ENCODE measurements at places on chromosomes 3 and 15.

DNA sequence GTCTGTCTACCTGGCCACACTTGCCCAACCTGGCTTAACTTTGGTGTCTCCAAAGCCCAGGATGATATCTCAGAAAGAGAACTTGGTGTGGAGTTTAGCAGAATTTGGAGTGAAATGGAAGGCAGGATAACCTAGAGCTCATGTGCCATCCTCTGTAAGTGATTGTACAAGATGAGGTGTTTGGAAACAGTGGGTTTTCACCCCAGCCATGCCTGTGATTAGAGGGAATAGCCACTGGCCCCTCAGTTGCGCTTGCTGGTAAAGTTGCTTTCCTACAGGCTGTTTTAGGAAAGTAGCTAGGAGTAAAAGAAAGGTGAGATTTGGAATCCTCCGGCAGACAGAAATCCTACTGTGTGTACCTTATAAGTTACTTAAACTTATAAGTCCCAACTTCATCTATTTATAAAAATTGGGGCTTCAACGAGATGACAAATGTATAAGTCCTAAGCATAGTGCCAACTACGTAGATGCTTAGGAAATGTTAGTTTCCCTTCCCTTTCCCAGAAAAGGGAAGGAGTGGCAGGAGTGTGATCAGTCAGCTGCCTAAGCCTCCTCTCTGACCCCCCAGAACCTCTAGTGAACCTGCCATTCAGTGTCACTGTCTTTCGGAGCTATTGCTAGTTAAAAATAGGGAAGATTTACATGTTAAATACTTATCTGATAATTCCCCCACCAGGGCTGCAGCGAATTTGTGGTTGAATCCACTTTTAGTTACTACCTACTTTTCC is 13.4 kb upstream of the BMF start:
- DNase-seq: no peak

DNA sequence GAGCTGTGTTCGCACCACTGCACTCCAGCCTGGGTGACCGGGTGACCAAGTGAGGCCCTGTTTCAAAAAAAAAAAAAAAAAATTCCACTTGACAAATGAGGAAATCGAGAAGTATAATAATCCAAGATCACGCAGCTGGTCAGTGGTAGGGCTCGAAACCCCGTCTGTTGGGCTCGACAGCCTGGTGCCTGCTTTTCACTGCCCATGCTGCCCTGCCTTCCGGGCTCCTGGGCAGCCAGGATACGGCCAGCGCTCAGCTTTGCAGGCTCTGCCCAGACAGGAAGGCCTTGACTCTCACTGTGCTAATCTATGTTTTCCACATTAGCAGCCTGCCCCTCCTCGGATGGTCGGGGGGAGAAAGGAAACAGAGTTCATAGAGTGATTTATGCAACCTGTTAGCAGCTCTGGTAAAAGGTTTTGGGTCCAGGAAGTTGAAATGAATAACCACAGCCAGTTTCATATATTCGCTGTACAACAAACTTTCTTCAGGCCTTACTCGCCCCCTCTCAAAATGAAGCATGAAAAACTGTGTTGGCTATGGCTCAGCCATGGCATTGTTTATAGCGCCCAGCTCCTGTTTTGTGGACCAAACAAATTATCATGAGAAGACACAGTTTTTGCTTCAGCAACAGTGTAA is 108.8 kb downstream of the XXYLT1 start:
- no peak for DNase-seq

- DNase-seq: no peak
Observed at GRCh38 chr3:108489776-108490175, 20.6 kb downstream of the MYH15 start.

DNA sequence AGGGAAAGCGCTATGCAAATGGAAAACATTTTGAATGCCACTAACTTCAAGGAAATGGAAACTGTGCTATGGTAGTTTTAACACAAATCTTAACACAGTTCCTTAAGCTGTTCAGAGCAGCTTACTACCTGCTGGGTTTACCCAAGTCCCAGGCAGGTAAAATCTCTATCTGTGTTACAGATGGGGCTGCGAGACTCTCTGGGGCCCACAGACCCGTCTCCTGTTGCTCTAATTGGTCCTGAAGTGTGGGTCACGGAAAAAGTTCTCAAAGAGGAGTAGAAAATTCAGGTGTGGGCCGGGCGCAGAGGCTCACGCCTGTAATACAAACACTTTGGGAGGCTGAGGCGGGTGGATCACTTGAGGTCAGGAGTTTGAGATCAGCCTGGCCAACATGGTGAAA is 16.9 kb upstream of the ZFYVE19 start:
- DNase-seq: no peak

GRCh38 chr3:72095521-72095920 is 310.6 kb upstream of the PROK2 start:
- no peak for DNase-seq

DNA sequence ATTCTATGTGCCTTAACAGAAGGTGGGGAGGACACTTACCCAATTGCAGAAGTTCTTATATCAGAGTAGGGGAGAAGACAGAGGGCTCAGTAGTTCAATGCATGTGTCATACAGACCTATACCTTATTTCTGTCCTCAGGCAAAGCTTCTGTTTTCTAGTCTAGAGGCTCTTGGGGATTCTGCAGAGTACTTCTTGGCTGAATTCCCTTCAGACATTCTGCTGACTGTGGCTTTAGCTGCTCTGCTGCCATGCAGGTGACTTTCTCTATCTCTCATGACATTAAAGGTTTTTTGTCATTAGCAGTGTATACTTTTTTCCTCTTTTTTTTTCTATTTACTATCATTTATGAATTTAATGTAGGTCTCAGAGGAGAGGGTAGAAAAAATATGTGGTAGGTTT is 172.8 kb upstream of the PLSCR5 start:
- DNase-seq: no peak

DNA sequence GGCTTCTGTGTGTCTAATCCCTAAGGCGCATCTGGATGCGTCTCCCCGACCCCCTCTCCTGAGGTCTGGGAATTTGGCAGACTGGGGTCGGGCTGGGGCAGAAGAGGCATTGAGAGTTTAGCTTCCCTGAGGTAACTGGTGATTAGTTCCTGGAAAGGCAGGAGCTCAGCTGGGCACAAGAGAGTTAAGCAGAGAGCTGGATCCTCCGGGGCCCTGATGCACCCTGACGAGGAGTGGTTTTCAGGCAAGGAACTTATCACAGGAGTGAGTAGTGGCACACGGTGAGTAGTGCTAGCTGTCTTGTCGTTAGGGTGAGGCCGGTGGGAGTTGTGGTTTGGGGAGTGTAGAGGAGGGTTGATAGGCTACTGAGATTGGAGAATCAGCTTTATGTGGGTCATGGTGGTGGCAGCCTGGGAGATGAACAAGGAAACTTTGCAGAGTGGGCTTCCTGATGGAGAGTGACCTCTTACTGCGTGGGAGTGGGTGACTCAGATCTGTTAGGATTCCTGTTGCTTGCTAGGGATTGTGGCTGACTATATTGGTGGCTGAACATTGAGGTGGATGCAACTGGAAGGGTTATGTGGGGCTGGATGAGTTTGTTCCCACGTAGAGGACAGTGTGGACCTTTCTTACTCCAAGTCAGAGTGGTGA is 897 bp downstream of the RAD54L2 start:
- DNase-seq: peak; percentile 1

DNA sequence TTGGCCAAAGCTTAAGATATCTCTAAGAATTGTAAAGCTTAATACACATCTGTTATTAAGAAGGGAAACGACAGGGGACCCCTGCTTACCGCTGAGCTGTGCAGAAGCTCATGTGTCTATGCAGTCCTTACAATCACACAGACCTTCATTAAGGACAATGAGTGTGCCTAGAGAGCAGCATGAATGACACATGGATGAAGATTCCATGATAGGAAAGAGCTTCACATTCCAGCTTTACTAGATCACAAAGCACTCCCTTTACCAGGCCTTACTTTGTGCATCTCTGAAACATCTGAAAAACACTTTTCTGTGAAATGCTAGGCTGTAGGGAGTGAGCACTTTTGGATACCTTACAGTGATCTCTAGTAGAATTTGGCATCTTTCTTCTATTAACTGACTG is 32.0 kb downstream of the RNF168 start:
- no peak for DNase-seq

DNA sequence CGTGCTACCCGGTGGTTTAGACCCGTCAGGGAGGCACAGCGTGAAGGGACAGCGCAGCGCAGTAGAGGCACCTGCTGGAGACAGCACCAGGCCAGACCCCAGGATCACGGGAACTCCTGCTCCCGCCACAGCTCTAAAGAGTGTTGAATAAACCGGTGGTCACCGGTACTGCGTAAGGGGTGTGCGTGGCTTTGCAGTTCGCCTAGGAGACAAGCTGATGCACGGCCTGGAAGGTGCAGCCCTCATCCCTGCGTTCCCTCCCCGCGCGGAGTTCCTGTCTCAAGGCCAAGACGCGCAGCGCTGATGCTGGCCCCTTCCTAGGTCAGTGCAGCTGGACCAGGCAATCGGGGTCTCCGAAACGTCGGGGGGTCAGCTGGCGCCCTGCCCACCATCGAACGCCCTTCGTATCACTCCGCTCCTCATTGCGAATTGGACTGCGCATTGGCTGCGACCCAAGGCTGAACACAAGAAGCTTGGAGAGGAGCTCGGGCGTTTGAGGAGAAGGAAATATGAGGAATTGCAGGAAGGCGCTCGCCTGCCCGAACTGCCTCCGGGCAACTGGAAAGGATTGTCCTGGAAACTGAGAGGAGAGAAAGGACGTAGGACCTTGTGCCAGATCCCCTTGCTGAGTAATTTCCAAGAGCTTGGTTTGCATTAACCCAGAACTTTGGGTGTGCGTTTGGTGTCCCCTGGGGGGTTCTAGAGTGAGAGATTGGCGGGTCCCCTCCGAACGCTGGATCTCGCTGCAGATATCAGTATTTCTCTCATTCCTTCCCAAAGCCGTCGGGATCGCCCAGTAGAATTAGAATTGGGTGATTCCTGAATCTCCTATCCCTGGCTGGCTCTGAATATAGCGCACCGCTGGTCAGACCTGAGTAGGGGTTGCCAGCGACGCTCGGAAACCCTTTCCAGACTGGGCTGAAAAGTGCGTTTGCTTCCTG is 2.3 kb upstream of the SOX14 start:
- DNase-seq: no peak

- no peak for DNase-seq
Observed at GRCh38 chr3:123800362-123800682, 83.8 kb downstream of the MYLK start.

DNA sequence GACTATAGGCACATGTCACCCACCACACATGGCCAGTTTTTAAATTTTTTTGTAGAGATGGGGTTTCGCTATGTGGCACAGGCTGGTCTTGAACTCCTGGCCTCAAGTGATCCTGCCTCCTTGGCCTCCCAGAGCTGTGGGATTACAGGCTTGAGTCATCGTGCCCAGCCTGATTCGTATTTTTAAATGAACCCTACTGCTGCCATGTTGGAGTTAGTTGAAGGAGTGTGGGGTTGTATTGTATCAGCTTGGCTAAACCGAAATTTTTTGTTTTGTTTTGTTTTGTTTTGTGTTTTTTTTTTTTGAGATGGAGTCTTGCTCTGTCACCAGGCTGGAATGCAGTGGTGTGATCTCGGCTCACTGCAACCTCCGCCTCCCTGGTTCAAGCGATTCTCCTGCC is 11.8 kb upstream of the ZNF770 start:
- DNase-seq: no peak

DNA sequence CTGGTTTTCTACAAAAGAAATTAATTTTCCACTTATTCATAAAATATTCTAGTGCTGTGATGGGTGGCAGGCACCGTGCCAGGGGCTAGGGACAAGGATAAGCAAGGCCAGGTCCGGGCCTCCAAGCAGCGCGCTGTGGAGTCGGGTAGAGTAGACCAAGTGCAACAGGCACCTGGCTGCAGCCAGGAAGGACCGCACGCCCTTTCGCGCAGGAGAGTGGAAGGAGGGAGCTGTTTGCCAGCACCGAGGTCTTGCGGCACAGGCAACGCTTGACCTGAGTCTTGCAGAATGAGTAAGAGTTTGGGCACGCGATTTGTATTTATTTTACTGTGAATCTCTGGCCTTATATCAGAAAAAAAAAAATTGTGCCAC is at the start of gene CASR:
Gene CASR (plus strand): TSS at position 148 of the 372 bp plus-strand sequence. CDS start 70,522 bp downstream, outside the sequence.
- no peak for DNase-seq

GRCh38 chr15:57149196-57149595 is 227.1 kb upstream of the CGNL1 start:
- DNase-seq: no peak

- no peak for DNase-seq
Observed at GRCh38 chr3:123148772-123149171, 53.0 kb upstream of the SEC22A start.

- DNase-seq: no peak
Observed at GRCh38 chr3:176590722-176591121, 606.6 kb downstream of the TBL1XR1 start.

DNA sequence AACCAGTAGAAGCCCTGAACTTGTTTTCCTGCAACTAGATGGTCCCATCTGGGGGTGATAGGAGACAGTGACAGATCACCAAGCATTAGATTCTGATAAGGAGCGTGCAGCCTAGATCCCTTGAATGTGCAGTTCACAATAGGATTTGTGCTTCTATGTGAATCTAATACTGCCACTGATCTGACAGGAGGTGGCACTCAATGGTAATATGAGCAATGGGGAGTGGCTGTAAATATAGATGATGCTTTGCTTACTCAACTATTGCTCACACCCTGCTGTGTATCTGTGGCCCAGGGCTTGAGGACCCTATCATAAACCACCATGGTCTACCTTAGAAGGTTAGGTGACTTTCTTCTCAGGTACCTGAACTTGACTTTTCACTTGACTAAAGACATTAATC is 417.1 kb upstream of the ARHGEF26 start:
- DNase-seq: no peak

DNA sequence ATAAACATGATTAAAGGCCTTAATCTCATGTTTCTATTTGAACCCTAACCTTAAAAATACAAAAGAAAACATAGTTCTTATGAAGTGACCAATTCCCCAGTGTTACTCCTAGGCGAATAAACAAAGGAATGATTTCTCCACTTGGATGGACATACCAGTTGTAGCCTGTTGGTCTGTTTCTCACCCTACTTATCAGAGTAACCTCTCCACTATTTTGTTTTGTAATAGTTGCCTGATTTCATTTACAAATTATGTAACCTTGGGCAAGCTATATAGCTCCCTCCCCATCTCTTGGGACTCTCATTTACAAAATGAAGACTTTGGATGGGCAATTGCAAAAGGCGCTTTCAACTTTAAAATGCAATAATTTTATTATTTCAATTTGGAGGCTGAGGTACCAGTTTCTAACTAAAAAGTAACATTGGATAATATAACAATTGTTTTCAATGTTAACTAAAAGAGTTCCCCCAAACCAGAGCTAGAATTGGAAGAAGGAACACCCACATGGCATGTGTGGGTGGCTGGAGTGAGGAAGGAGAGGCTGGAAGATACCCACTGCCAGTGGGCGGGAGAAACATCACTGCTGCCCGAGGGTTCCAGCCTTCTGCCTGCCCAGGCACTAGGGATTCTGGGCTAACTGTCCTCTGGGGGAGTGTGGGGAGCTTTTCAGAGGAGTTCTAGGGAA is 74.2 kb downstream of the RFTN1 start:
- no peak for DNase-seq

GRCh38 chr15:70588613-70589012 is 174.7 kb downstream of the UACA start:
- no peak for DNase-seq
